ENCODE measurements at places on chromosomes 2 and 18. TPM values are rescaled to one million over a fixed set of nuclear protein-coding genes. Genes with fewer than 3 reads are reported as not detected.
A peak's percentile ranks its signal among the peaks of the same experiment; 100 is the strongest.

The PTCD3 gene
- 134 TPM for total RNA-seq

The GDF7 gene
- not detected for total RNA-seq

The UCN gene
- not detected for total RNA-seq

The ASIC4 gene
- total RNA-seq = not detected

The CTAGE1 gene
- total RNA-seq = not detected

The D2HGDH gene
- total RNA-seq = 31.2 TPM

The LAPTM4A gene
- total RNA-seq = 238 TPM

The ANO7 gene
- total RNA-seq = 138 TPM

The DLGAP1 gene
- 1.3 TPM for total RNA-seq

GRCh38 chr2:162734866-162735265 lies 103.7 kb downstream of the KCNH7 start:
- no peak for DNase-seq

DNA sequence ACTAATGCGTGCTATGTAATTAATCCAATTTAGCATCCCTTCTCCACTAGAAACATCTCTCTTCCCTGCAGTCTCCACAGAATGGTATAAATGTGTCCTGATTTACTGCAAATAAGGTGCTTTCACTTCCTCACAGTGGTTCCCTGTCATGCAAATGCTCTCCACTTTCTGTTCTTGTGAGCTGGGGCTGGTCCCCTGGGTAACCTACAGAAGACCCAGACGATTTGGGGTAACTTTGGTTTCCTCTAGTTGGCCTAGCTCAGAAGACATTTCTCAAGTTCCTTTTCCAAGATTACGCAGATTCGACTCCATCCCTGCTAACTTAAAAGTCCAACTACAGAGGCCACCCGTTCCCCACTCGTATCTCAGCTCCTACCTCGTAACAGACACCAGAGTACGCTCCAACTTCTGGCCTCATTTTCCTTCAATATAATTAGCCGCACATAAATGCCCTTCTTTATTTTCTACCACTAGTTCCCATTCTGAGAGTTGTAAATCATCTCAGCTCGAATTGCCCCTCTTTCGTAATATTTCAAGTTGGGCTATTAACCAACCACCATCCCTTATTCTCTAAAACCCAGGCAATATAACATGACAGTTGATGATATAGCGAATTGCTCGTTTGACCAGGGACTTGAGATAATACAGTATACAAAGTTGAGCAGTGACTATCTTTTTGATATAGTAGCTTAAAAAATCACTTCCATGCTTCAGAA lies 28.8 kb upstream of the NEDD4L start:
- DNase-seq = peak; percentile 31

- DNase-seq = no peak
Observed at GRCh38 chr2:173028141-173028540, 47.5 kb upstream of the MAP3K20 start.

GRCh38 chr18:36697905-36698304 lies 130.9 kb downstream of the TPGS2 start:
- no peak for DNase-seq

DNA sequence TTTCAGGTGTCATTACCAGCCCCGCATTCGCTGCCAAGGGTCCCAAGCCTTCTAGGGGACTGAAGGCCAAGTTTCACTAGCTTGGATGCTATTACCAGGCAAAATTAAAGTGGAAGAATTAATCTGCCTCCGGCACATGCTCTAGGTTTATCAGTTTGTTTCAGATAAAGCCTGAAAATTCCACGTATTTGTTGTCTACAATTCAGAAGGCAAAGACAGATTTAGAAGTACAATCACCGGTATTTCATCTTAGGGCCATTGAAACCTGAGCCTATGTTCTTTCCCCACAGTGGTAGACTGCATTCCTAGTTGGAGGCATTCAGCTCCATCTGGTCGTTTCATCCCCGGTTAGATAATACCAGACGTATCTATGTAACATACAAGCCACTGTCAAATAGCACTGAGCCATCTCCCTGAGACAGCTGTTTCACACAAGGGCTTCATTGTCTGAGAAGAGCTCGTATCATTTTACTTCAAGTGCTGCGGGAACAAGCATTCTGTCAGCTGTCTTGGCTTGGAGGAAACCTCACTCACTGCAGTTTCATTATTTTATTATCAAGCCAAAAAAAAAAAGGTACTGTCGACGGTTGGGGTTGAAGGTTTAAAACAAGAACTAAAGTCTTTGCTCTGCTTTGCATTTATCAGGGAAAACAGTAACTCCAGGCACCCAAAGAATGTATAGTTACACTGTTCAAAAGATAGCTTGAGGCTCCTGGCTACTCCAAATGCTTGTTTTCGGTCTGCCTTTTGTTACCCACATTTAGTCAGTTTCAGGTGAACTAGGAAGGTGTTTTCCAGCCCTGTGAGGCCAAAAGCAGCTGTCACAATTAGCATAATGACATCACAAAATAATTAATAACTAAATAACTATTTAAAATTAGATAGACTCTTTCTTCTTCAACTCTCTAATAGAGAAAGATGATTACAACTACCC lies 76.7 kb downstream of the TGIF1 start:
- DNase-seq = no peak

DNA sequence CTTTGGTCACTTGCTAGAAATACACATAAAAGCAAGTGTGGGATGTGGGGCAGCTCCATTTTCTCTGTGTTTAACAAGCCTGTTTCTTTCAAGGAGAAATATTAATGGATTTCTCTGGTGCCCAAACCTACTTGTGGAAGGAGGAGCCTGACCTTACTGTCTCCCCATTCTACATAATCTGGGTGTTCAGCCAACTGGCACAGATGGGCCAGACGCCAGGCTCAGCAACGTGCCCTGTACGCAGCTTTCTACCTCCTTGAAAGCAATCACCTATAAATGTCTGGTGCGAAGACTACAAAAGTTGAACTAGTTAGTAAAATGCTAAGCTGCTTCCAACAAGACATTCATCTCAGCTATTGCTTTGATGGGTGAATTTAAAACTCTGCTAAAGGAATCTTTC lies 33.2 kb upstream of the MYO3B start:
- DNase-seq = peak; percentile 57

DNA sequence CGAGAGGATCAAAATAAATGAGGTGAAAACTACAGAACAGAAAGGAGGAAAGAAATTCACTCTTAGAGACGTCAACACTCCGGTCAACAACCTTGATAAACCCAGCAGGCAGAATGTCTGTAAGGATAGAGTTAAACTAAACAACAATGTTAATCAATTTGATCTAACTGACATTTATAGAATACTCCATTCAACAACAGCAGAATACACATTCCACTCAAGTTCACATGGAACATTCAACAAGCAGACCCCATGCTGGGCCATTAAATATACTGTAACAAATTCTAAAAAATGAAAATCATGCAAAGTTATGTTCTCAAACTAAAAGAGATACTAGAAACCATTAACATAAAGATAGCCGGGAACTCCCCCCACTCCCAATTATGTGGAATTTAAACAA lies 41.8 kb downstream of the FAM210A start:
- no peak for DNase-seq

DNA sequence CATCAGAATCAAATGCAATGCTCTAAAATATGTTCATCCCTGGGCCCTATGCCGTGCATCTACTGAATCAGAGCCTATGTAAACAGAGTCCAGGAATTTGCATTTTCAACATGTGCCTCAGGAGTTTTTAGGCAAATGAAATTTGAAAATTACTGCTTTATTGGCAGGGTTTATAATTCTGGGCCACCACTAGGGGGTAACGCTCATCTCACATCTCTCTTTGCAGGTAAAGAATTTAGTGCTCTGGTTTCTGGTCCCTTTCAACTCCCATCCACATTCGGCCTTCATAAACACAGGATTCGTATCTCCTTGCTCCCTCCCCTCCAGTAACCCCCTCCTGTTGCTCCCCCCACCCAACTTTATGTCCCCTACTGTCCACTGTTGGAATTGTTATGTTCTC lies 49.3 kb downstream of the LYPD6B start:
- no peak for DNase-seq

DNA sequence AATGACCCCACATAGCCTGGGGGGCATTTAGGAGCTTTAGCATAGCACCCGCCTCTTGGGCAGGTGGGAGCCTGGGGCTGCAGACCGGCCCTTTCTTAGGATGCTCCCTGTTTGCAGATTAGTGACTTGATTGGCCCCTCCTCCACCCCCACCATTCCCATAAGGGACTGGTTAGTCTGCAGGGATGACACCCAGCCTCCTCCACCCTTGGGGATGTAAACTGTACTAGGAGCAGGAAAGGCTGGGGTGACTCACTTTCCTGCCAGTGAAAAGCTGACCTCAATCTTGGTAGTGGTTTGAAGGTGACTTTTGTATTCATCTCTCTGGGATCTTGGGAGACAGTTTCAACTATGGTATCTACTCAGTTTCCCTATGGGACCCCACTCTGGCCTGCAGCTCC lies 24.2 kb downstream of the CTIF start:
- DNase-seq = no peak

DNA sequence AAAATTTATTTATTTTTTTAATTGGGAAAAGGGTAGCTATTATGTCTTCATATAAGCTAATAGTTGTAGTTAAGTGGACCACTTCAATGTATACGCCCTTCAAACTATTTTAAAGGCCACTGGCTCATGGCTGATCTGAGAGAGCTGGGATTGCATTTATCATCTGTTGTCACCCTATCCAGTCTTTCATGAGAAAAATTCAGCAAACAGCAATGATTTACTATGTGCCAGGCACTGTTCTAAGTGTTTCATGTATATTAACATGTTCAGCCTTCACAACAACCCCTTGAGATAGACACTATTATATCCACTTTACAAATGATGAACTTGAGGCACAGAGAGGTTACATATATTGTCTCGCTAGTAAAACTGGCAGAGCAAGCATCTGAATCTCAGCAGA lies 66.1 kb upstream of the ZNF397 start:
- DNase-seq = no peak

GRCh38 chr2:13401312-13401711 lies 684.6 kb downstream of the TRIB2 start:
- no peak for DNase-seq

DNA sequence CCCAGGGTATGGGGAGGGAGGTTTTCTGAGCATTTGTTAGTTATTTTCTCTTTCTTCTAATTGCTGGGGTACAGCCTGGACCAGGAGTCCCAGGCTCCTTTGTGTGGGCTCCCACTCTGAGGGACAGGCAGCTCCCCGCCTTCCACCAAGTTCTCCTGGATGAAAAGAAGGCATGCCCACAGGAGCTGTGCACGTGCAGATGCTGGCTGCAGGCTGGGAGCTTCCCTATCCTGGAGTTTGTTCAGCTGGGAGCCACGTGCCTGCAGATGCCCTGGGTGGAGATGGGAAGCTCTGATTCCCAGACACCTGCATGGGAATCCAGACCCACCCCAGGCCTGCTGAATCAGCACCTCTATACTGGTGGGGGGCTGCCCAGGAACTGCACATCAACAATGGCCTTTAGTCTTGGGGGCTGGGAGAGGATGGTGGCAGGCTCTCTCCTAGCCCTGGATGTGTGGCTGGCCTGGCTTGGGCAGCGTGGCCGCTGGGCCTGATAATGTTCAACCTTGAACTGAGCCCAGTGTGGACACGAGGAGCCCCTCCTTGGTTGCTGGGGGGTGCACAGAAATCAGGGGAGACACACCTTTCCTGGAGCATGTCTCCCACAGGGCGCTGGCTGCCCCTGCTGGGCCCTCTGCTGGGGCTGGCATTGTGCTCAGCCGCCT lies 233.6 kb upstream of the HS6ST1 start:
- no peak for DNase-seq

DNA sequence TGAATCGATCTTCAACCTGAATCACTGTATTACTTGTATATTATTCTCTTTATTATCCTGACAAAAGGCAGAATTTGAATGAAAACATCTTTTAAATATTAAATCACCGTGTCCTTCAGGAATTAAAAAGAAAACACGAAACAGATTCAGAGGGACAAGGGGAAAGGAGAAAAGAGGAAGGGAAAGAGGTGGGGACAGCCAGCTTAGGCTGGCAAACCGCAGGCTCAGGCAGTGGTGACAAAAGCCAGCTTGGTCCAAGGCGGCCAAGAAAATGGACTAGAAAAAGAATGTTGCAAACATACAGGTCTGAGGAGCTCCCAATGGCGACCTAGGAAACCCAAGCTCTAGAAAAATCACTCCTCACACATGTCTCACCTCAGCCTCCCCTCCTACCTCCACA lies 6.8 kb downstream of the B4GALT6 start:
- DNase-seq = no peak

DNA sequence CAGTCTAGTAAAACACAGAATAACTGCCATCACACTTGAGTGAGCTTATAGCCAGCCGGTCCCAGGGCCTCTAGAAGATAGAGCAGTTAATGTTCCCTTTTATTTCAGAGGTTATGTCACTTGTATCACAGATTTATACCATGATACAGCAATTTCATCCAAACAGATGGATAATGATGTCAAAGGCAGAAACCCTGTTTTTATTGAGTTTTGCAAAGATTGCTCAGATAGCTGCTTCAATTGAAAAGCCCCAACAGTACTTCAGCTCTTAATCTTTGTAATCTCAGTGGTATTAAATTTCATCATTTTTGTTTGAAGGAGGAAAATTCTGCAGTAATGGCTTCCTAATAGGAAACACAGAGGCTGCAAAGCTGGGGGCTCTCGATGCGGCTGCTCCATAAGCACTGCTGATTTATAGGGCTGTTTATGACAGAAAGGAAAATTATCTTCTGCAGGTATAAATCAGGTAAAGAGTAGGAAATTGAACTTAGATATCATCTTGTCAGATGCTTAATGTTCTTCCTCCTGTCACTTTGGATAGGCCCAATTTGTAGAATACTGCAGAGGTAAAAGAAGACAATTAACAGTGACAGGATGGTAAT lies 112.3 kb downstream of the LNPK start:
- no peak for DNase-seq

DNA sequence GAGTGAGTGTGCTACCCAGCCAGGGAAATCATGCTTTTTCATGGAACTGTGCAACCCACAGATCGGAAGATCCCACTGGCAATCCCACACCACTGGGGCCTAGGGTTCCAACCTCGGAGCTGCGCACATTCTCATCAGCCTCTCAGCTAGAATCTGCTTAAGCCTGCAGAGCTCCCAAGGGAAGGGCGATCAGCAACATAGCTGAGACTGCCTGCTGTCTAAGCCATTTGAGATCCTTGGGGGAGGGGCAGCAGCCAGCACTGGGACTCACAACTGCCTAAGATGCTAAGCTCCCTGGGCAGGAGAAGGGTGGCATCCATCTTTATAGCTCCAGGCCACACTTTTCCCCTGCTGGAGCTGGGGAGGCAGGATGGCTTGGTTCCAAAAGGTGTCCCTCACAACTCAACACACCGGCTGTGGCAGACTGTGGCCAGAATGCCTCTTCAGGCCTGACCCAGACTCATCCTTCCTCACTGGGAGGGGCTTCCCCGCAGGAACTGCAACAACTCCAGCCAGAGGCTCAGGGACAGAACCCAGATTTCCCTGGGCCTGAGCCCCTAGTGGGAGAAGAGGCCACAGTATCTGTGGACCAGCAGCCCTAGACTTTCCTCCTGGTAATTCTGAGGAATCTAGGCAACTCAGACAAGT lies 1133.3 kb upstream of the PIK3C3 start:
- DNase-seq = no peak

All from stomach (tissue), 19 donors.